NCI-H345 (cell line): ENCODE measurements at places on chromosomes 2 and 18.

DNA sequence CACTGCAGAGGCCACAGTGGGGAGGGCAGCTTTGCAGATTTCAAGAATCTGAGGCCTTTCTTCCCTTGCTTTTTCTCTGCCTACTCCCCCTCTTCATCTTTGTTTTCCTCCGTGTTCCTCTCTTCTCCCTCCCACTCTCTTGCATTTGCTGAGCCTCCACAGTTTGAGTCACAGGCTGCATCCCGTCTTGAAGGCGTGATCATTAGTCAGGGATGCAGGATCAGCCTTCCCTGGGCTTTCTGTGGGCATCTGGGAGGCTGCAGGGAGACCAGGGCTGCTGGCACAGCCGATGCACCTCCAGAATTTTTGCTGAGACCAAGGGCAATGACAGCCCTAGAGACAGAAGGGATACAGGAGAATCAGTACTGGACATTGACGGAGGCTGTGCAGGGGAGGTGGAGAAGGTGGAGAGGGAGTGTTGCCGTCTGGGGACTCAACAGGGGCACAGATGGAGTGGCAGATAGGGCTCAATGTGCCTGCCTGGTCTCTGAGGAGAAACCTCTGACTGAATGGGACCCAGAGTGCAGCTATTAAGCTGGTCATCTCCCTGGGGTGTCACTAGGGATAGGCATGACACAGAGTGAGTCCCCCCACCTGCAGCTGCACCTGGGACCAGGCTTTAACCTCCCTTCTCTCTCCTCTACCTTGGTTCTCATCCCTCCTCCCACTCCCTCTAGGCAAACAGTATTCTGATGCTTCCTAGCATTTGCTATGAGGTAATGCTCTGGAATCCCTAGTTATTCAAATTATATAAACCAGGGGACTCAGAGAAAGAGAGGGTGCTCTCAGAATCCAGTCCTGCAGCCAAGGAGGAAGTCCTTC lies 29.0 kb upstream of the DNAJC27 start:
- DNase-seq = no peak

- no peak for DNase-seq
Measured at GRCh38 chr2:172677363-172677762, 58.3 kb upstream of the RAPGEF4 start.

GRCh38 chr2:120892967-120893667 lies 157.4 kb downstream of the GLI2 start:
- no peak for DNase-seq

GRCh38 chr18:79493801-79494211 lies 98.1 kb downstream of the NFATC1 start:
- DNase-seq = no peak

DNA sequence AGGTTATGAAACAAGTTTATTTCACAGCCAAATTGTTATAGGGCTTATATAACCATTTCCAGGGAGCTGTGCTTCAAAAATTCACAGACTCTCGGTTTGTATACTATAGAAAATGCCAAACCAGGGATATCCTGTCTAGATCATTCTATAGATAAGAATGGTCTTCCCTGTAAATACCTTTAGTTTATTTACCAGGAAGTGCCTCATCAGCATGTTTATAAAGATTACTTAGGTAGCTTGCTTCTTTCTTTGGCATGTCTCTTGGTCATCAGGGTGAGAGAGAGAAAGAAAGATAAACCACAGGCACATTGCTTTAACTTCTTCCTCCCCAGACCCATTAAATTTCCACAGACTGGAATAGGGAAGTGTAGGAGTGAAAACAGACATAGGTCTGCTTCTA lies 439.4 kb downstream of the SPAG16 start:
- DNase-seq = no peak

GRCh38 chr2:241083091-241083415 lies 19.0 kb downstream of the MTERF4 start:
- DNase-seq = no peak
